ENCODE measurements at places on chromosomes 12 and 14.

GRCh38 chr14:24692382-24693352 is 58.7 kb upstream of the GZMB start:
- DNase-seq: no peak

DNA sequence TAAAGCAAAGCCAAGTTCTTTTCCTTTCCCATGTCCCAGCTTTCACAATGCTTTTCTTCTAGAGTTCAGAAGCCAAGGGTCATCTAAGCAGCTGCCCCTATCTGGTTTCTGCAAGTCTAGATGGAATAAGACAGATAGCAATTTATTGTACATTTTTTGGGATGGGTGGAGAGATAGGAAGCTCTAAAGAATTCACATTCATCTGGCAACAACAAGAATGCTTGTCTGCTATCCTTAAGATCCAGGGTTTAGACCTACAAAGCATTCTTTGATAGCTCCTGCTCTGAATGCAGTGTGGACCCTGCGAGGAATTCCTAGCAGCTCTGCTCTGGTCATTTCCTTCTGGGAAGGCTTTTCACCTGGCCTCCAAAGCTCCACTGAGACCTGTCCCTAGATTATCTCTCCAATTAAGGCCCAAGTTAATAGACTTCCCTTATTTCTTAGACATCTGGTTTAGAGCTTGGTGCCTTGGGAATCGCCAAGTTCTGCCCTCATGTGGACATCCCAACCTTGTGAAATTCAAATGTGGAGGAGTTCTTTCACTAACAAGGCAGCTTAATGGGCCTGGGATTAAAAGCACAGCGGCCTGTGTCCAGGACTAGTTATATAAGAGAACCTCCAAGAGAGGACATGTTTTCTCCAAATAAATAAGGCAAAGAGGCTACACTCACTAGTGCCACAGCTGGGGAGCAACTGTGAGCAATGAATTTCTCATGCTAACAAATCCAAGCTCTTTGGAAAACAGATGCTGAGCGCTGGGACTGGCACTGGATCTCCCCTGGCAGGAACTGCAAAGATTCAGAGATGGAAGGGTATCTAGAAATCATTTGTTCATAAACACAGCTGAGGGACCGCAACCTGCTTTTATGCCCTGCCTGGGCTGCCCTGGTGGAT is 384.5 kb upstream of the DDHD1 start:
- no peak for DNase-seq

DNA sequence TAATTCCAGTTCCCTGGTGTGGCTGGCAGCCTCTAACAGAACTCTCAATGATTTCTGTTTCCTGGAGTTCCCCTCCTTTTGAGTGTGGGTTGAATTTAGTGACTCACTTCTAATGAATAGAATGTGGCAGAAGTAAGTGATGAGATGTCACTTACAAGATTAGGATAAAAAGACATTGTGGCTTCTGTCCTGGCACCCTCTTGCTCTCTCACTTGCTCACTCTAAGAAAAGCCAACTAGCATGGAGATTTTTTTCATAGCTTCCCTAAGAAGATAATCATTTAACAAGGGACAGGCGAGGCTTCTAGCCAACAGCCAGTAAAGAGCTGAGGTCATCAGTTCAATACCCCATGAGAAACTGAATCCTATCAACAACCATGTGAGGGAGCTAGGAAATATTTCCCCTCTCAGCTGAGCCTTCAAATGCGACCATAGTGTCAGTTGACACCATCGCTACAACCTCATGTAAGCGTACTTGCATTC is 156.7 kb downstream of the TMTC3 start:
- DNase-seq: no peak

GRCh38 chr14:67663633-67664032 is 10.8 kb downstream of the VTI1B start:
- DNase-seq: no peak

GRCh38 chr14:102593061-102593824 is 794 bp downstream of the RCOR1 start:
- peak; percentile 84 for DNase-seq

- DNase-seq: no peak
Measured at GRCh38 chr12:87280356-87280755, 748.8 kb downstream of the C12orf50 start.

DNA sequence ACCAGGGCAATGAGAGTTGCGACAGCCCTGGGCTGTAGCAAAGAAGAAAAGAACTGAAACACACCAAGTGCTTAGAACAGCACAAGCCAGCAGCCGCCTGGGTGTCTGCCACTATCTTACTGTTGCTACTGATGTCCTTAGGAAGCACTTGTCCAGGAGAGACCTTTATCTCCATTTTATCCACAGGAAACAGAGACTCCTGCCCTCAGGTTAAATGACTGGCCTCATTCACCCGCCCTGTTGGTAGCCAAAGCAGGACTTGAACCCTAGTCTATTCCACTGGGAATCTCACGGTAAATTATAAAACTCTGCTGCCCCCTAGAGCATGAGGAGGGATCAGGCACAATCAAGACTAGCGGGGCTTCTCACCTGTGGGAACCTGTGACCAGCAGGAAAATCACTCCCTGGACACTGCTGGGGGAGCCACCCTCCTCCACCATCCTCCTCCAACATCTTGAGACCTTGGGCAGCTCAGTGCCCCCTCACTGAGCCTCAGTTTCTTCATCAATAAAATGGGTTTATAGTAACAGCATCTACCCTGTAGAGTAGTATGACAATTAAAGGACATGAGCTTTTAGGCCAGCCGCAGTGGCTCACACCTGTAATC is 20.5 kb upstream of the TESC start:
- peak; percentile 27 for DNase-seq

DNA sequence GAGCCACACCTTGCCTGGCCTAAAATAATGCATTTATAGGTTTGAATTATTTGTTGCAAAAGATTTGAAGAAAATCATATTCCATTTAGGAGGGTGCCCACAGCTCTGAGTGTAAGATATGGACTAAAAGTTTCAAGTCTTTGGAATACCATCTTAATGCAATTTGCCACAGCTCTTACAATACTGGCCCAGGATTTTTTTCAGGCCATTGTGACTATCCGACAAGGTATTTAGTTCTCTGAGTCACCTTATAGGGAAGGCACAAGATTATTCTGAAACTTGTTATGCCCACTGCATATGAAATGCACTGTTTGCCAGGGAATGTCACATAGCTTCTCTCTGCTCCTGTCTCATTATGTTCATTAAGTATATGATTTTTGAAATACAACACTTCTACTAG is 29.6 kb upstream of the SLC6A13 start:
- no peak for DNase-seq

DNA sequence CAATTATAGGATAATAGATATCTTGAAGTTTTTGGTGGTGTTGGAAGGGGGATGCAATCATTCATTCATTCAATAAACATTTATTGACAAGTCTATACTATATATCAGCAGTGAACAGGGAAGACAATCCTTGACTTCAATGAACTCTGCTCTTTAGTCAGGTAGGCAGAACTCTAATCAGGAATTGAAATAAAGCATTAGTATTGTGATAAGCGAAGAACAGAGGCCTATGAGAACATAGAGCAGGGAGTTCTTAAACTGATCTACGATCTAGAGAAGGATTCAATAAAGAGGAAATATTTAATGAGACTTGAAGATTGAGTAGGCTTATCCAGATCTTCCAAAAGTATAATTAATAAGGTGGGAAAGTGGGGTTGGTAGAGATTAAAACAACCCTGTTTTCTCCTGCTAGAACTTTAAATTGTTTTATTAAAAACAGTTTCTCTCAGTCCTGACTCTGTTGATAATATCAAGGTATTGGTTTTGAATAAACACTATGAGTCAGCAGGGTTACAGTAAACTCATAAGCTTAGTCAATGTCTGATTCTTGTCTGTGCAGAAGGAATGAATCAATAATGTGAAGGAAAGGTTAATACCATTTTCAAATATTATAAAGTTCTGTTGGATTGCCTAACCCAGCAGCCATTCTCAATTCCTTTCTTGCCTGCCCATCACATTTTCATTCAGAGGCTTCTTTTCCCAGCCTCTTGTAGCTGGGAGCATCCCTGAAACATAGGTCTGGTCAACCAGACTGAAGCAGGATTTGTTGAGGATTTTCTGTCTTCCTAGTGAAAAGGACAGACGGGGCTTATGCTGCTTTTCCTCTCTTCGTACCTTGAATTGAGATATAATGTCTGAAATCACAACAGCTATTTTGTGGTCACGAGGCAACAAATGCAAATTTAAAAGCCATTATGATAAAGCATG is 38.9 kb upstream of the KTN1 start:
- no peak for DNase-seq

DNA sequence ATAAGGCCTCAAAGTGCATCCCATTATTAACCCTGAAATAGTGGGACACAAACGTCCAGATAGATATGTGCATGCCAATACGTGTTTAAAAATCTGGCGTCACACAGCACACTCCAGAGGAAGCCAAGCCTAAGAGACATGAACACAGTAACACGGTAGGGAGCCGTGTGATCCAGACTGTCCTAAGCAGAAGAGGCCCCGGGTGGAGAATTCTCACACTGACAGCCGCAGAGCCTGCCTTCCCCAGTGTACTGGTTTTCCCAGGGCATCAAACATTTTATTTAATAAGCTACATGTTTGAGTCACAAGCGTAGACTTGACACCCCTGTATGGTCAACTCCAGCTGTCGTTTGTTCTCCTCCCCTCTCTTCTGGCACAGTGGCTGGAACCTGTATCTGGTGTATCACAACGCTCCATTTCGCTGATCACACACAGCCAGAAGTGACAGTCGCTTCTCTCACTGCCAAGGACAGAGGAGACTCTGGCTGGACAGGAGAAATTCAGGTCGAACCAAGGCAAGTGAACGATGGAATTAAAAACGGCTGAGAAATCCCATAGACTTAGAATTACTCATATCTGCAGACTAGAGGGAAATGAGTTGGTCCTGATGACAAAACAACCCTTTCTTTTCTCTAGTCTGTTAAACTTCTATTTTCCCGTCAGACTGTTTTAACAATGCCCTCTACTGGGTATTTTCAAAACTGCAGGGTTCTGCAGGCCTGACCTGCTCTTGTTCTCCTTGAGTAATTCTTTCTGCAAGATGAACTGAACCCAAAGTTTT is 359.9 kb downstream of the RGS6 start:
- DNase-seq: no peak

DNA sequence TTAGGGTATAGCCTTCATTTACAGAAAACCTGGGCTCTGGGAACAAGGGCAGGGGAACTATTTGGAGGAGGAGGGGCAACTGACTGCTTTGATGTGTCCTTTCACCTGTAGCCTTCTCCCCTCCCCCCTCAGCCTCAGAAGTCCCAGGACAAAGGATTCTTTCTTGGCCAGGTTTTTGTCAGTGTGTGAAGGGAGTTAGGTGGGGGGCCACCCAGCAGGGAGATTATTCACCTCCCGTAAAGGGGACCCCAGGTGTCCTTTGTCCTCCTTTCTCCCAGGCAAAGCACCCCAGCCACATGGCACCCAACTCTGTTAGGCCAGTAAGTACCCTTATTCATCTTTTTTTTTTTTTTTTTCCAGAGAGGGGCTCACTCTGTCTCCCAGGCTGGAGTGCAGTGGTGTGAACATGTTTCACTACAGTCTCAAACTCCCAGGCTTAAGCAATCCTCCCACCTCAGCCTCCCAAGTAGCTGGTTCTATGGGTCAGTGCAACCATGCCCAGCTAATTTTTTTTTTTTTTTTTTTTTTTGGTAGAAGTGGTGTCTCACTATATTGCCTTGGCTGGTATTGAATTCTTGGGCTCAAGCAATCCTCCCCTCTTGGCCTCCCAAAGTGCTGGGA is 723 bp upstream of the NFE2 start:
- DNase-seq: no peak

DNA sequence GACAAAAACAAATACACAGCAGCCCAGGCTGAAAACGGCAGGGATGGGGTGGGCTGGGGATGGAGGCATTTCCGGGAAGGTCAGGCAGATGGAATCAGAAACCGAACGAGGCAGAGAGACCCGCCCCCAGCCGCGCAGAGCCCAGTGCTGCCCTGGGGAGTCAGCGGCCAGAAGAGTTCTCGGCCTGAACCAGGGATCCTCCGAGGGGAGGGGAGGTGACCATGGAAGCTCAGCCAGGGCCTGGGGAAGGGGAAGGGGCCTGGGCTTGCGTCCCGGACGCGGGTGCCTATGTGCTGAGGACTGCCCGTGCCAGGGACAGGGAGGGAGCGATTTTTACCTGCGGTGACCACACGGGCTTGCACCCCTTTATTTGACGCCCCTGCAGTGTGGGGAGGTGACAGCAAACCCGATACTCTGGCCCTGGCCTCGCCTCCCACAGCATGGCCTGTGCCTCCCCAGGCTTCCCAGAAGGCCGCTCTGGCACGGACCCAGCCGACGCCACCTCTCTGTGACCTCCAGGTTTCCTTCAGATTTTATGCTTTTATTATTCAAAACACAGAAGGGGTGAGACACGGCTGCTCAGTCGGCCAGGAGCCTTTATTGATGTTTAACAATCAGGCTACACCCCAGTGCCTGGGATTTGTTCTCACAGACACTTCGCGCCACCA is 7.7 kb downstream of the LRCOL1 start:
- no peak for DNase-seq

GRCh38 chr12:91194500-91194899 is 11.9 kb upstream of the DCN start:
- no peak for DNase-seq

- DNase-seq: no peak
Measured at GRCh38 chr12:74538491-74539258, 1.0 kb downstream of the ATXN7L3B start.

GRCh38 chr14:95132760-95133159 is 24.6 kb downstream of the DICER1 start:
- DNase-seq: no peak

DNA sequence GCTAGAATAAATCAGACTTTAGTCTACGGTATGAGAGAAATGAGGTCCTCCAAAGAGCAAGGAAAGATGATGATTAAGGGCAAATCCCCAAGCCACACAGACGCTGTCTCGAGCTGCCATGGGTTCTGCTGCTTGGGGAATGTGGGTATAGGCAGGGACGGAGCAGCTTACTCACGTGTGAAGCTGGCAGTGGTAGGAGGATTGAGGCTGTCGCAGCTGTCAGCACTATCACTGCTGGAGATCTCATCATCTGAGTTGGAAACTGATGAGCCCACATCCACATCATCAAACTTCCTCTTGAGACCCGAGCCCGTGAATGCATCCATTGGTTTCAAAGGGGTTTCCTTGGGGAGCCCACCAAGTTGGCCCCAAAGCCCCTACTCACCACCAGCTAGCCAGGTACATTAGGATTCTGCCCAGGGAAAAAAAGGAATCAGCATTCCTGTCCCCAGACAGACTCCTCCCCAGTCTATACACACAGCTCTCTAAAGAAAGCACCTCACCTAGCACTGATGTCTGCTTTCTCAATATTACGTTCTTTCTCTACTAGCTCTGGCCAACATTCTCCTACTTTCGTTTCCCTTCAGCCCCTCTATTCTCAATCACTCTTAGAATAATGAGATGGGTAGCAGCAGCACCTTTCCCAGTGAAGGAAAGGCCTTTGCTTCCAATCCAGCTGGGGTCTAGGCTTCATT is 7.0 kb downstream of the CSRNP2 start:
- DNase-seq: no peak
